Choroid plexus epithelial cell (primary cell): ENCODE measurements at places on chromosomes 4 and X.

- no peak for DNase-seq
These were observed 68.2 kb upstream of the FAM241A start for GRCh38 chr4:112076919-112077608.

- DNase-seq = peak; percentile 44
These were observed 187.7 kb downstream of the ENOX2 start for GRCh38 chrX:130715299-130715698.

GRCh38 chrX:103941201-103941975, 21.0 kb upstream of the TMSB15B start:
- peak; percentile 65 for DNase-seq

GRCh38 chrX:65757943-65758342, 90.5 kb downstream of the MSN start:
- DNase-seq = no peak

- DNase-seq = no peak
These were observed 29.8 kb downstream of the SMIM20 start for GRCh38 chr4:25943805-25944204.

DNA sequence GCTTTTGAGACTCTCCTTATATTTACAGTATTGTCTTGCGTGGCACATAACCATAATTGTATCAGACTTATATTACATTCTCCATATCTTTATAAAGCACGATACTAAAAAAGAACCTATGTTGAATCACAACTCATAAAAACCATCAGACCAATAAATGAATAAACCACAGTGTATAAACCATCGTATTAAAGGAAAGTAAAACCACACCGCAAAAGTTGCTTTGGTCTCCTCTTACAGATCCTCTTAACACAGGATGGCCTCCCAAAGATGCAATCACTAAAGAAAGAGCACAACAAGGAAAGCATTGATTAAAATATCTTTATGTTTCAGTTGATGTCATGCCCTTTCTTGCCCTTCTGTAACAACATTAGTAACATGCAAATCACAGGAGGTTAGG, 437.9 kb downstream of the AFF2 start:
- no peak for DNase-seq

DNA sequence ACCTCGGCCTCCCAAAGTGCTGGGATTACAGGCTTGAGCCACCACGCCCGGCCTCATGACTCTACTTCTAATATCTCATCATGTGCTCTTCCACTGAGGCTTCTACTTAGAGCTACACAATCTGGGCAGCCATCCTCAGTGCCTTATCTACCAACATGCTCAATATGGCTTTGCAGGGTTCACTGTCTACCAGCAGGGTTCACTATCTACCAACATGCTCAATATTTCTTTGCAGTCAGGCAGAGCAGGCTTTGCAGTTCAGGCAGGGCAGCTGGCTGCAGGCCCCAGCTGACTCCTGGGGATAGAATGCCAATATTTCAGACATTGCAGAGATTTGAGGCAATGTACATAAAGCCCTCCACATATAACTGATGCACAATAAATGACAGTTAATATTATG, 47.5 kb downstream of the PKD2 start:
- peak; percentile 85 for DNase-seq

DNA sequence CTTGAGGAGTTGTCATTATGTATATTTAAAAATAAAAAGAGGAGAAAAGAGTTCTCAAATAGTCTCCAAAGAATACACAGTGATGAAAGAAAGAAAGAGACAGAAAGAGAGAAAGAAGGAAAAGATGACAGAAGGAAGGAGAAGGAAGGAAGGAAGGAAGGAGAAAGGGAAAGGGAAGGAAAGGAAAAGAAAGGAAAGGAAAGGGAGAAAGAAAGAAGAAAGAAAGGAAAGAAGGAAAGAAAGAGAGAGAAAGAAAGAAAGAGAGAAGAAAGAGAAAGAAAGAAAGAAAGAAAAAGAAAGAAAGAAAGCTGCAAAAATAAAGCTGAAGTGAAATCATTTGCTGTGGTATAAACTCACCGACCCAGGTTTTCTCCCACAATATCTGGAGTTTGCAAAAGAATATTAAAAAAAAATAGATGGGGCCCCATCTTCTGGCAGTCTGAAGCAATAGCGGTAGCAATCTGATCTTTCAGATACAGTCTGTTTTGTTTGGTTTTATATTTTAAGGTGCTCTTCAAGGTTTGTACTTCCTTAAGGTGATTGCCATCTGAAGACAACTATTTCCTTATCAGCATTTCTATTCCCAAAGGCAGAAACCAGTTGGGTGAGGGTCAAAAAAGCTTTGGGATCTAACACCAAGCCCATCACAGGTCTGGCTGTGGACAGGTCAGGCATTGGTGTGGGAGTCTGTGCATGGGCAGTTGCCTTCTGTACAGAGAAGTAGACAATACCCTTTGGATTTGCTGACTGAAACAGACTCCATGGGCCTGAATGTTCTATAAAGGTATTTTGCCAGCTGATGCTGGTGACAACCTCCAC, 160.4 kb downstream of the CPEB2 start:
- DNase-seq = peak; percentile 80

DNA sequence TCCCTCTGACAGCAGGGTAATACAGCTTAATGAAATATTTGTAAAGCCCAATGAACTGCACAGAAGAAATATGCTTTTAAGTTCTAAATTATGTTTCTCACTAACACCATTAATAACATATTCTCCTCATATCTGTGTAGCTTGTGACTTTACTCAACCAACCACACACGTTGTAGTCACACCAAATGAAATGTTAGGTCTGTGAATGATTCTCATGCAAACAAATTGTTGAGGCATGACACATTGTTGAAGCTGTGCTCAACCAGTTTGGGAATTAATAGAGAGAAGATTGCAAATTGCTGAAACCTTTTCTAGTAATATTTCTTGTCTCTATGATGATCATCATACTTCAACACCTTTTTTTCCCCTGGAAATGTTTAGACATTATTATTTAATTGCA, 645.9 kb downstream of the PCDH7 start:
- peak; percentile 54 for DNase-seq

- no peak for DNase-seq
These were observed 802.0 kb downstream of the RAPGEF2 start for GRCh38 chr4:159904906-159905305.

- peak; percentile 31 for DNase-seq
These were observed 2.1 kb downstream of the C4orf54 start for GRCh38 chr4:99655308-99656081.

DNA sequence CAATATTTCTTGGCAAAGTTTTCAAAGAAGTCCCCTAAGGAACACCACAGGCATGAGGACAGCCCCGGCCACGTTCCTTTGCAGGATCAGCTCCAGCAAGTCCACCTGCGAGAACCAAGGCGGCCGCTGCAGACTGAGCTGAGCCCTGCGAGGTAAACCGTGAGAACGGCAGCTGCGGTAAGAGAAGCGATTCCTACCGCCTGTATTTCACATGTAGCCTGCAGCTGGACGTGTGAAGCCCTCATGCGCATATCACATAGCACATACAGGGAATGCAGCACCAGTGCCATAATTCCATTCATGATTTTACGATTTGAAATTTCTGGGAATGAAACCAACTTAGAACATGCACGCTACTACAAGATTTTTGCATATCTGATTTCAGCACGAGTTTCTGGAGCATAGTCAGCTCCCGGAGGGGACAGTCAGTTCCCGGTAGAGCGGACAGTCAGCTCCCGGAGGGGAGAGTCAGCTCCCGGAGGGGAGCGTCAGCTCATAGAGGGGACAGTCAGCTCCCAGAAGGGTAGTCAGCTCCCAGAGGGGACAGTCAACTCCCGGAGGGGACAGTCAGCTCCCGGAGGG, 41.7 kb downstream of the FGFRL1 start:
- peak; percentile 48 for DNase-seq

- DNase-seq = peak; percentile 60
These were observed at the start of gene RAB39B for GRCh38 chrX:155263854-155264628. RAB39B (minus strand) TSS chrX:155264491; CDS start chrX:155264288, 203 bp downstream.

DNA sequence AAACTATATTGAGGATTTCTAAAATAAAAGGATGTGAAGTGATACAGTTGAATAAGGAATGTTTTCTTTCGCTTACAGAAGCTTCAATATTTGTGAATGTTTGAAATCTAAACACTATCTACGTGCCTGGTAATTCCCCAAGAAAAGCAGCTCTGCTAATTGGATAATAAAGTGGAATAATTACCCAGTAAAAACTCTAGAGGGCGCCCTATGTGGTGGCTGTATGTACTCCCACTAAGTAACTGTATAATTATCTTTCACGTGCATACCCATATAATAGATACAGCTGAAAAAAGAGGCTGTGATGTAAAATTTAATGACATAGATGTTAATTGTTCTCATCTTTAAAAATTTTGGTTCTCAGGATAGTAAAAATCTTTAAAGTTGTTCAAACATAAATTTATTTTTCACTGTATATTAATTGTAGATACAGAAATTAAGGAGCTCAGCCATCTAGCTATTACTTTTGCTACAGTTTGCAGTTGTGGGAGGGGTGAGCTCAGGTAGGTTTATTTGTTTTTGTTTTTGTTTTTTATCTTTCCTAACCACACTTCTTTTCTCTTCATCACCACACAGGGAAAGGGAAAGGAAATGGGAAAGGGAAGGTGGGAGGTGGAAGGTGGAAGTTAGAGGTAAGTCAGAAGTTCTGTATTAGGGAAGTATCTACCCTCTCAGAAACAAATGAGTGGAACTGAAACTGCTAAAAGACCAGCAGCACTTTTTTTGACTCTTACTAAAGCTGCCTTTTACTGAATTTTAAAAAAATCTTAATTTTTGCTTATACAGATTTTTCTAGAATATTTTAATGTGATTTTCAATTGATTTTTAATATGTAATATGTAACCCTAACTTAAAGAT, 151.7 kb upstream of the RPS6KA6 start:
- DNase-seq = peak; percentile 47

DNA sequence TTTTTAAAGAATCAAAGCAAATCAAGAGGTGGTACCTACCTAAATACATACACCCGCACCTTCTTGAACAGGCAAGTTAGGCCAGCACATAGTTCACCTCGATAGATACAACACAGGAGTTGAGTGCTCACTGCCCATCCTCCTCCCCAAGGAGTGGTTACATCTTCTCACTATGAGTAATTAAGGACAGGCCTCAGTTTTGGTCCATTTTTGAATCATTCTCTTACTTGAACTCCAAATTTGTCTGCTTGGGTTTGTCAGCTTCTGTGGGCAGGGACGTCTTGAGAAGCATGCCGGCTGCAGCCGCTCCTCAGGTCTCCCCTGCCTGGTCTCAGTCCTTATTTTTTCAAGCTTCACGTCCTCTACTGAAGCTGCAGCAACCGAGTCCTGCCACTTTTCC, 190.6 kb upstream of the RBPJ start:
- no peak for DNase-seq

DNA sequence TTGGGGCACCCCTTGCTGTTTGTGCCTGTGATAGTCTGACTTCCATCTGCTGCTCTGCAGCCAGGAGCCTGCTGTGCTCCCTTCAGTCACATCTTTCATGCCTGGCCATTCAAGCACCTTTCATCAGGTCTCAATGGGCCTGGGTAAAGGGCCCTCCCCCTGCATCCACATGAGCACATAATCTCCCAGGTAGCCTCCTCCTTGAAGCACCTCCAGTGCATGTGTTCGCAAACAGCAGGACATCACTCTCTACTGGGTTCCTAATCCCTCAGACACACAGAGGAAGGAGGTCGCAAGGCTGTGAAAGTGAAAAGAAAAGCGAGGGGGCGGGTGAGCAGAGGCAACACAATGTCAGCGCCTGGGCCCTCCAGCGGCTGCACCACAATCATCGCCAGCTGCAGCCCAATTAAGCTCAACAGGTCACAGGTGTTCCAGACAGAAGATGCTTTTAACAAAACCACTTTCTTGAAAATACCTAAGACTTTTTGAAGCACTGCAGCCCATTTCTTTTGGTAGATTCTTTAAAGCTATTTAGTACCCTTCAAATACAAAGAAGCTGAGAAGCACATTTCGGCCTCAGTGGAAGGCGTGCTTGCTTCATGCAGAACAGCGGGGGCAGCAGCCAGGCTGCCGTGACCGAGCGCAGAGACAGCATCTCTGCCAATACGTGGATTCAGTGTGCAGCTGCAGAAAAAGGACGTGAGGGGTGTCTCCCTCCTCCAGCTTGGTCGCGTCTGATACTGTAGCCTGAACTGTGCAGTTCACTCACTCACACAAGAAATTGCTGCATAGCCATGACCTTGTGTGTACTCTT, 92.2 kb upstream of the SPRY1 start:
- DNase-seq = peak; percentile 22

- peak; percentile 66 for DNase-seq
These were observed at the start of gene TMEM47 for GRCh38 chrX:34656842-34657725. TMEM47 (minus strand) TSS chrX:34657285; CDS start chrX:34657029, 256 bp downstream.

DNA sequence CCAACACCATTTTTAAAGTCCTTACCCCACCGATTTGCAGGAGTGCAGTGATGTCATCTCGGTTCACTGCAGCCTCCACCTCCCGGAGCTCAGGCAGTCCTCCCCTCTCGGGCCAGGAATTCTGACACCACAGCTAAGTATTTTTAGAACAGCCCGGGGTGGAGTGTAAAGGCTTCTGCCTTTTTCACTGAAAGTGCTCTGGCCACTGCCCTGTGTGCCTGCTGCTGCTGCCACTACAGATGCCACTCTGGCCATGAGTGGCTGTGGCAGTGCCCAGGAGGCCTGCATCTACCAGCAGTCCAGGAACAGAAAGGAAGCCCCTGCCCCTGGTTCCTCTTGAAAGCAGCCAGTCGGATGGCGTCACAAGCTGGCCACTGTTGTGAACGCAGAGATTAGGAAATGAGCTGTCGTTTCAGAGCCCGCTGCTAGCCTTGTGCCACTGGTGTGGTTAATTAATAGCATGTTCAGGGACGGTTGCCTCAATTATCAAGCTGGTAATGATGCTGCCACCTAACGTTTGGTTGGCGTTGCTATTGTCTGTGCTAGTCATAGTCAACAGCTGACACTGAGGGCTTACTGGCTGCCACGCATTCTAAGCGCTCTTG, 23.6 kb upstream of the TBC1D14 start:
- DNase-seq = peak; percentile 71

DNA sequence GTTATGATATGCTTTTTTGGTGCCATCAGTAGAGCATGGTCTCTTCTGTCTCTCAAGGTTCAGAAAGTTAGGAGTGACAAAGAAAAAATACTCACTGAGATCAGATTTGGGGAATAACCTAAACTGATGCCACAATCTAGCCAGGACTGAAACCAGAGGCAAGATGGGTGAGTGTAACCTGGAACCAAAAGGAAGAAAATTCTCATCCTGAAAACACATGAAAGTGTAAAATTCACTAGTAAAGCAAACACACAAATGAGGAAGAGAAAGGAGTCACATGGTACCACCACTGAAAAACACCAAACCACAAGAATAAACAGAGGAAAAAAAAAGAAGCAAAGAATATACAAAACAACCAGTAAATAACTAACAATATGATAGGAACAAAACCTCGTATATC, 96.4 kb downstream of the ANXA10 start:
- DNase-seq = no peak

- DNase-seq = no peak
These were observed 11.6 kb upstream of the PYURF start for GRCh38 chr4:88535090-88535755.
